ENCODE measurements at places on chromosomes 3 and 15.

DNA sequence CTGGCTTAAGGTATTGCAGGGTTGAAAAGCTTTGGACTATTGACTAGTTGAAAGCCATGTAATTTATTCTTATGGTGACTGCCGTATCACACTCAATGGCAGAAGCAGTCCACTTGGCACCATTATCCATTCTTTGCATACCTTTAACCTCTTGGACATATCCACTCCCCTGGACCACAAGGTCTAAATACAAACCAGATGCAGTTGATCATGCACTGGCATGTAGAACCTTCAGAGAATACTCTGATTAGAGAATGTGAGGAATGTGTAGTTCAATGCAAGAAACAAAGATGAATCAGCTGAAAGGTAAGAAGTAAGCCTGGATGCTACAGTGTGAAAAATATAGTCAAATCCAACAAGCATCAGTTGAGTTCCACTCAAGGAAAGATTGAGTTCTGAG, 93.1 kb downstream of the FRMD5 start:
- no peak for DNase-seq

- no peak for DNase-seq
Measured at GRCh38 chr15:74370471-74370870, 3.0 kb upstream of the CYP11A1 start.

DNA sequence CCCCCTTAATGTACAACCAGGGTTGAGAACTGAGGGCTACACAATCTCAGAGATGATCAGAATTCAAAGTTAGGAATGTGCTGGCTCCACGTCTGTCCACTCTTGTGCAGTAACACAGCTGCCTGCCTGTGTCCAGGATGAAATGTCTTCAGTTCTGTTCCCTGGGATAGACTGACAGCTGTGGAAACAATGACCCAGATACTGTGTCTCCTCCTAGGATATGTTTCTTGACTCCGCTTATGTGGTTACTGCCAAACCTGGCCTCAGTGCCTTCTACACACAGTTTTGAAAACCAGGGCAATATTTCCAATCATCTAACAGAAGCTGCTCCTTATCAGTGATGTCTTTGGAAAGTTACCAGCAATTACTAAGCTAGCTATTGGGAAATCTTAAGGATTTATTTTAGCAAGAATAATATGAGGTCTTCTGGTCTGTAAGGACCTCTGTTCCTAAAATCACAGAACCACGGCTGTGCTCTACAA, 67.6 kb downstream of the NOX5 start:
- no peak for DNase-seq

GRCh38 chr3:124758851-124759635, 28.8 kb downstream of the UMPS start:
- DNase-seq: no peak

- DNase-seq: no peak
Measured at GRCh38 chr3:63918321-63918720, 6.1 kb upstream of the SCAANT1 start.

DNA sequence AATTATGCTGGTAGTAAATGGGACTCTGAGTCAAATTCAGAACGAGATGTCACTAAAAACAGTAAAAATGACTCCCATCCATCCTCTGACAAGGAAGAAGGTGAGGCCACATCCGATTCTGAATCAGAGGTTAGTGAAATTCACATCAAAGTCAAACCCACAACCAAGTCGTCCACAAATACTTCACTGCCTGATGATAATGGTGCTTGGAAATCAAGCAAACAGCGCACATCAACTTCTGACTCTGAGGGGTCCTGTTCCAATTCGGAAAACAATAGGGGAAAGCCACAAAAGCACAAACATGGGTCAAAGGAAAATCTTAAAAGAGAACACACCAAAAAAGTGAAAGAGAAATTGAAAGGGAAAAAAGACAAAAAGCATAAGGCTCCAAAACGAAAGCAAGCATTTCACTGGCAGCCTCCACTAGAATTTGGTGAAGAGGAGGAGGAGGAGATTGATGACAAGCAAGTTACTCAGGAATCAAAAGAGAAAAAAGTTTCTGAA, 15.1 kb upstream of the ZBTB47 start:
- DNase-seq: no peak

DNA sequence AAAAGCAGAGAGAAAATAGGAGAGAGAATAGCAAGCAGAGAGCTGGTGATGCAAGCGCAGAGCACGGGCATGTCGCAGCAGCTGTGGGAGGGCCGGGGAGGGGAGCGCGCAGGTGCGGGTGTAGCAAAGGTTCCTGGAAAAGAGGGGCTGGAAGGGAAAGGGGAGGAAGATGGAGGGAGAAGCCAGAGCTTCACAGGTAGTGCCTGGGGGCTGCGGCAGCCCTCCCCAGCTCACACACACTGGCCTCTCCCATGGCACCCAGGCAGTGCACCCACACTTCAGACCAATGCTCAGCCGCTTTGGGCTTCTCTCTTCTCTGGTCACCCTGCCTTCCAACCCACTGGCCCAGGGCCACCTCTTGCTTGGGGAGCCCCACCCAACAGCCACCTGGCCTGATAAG, 72.1 kb downstream of the ADAMTS7 start:
- DNase-seq: no peak

DNA sequence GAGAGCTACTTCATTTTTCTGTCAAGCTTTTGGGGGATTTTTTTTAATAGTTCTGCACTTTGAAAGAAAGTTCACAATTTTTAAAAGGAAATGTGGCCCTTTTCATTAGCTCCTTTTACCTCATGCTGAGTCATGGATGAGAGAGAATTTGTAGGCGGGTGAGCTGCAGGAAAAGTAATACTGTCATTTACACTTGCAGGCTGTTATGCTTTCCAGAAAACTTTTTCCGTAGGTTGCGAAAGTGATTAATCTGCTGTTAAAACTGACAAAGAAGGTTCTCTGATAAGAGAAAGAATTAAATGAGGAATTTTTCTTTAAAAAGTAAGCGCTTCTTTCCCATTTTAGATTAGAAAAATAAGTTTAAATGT, 430.2 kb downstream of the LPP start:
- DNase-seq: no peak

- peak; percentile 64 for DNase-seq
Measured at GRCh38 chr3:40718681-40719080, 193.9 kb downstream of the ZNF621 start.

DNA sequence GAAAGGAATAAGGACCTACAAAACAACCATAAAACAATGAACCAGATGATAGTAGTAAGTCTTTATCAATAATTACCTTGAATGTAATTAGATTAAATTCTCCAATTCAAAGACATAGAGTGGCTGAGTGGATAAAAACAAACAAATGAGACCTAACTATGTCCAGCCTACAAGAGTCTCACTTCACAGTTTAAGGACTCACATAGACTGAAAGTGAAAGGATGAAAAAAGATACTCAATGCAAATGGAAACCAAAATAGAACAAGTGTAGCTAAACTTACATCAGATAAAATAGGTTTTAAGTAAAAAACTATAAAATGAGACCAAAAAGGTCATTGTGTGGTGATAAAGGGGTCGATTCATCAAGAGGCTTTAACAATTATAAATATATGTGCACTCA, 21.9 kb upstream of the NR1I2 start:
- DNase-seq: no peak

DNA sequence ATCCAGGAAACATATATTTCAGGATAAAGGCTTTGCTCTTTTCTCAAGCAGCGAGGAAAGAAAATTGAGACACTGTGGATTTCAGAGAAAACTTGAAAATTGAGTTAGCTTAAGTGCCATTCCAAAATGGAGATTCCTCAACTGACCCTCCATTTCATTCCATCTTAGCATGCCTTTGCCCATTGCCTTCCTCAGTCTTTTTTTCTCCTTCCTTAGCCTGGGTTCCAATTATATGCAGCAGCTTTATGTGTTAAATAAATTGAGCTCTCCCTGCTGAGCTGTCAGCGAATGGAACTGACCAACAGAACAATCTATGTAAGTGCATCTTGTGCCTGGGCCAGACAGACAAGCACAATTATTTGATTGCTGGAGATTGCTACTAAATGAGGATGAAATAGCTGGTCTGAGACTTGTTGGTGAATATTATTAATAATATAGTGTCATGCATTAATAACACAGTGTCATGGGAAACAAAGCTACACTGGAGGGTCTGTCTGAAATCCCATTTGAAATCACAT, 6.9 kb upstream of the DNAJC19 start:
- DNase-seq: no peak

- DNase-seq: no peak
Measured at GRCh38 chr3:153484842-153485241, 322.8 kb downstream of the RAP2B start.

- no peak for DNase-seq
Measured at GRCh38 chr15:79700951-79701480, 195.8 kb downstream of the MTHFS start.

DNA sequence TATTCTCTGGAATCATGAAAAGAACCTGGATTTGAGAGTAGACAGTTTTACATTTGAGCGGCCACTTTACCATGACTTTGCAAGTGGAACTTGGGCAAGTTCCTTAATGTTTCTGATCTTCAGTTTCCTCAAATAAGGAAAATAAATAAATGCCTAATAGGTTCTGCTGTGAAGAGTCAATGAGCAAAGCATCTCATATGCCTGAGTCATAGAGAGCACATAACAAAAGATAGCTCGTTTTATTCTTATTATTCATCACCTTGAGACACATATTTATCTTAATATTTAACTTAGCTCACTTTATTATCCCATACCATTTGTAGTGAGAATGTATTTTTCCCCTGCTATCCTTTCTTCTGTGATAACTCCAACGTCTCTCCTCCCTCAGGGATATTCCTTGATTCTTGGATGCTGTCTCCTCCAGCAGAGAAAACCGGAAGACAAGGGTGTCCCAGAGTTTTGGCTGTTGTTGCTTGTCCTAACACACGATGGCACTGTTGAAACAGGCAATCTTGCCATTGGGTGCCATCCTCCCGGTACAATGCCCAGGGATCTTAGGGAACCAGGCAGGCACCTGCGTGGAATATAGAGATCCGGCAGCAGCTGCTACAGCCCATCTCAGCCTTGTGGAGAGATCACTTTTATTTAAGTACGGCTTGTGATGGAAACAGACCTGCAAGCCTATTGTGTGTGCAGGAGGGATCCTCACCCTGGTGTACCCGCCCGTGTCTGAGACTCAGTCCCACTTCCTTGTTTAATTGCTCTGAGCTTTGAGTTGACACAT, 33.3 kb upstream of the VPS33B start:
- DNase-seq: peak; percentile 58

DNA sequence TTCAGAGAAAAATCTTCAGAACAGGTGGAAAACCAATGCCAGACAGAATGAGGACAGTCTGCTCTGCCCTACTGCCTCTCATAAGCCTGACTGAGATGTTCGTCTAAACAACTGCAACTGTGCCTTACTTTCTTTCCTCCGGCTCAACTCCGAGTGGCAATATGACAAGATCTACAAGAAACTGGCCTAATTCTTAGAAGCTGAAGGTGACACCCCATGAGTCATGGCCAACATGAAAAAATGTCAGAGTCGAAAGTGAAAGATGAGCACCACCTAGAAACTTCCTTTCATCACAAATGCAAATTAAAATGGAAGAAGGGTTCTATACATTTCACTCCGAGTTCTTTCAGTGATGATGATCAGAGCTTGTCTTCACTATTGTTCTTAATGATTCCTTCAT, 12.9 kb downstream of the PCYT1A start:
- DNase-seq: peak; percentile 83

- no peak for DNase-seq
Measured at GRCh38 chr3:59367150-59367549, 317.3 kb upstream of the CFAP20DC start.

Data from GM13977 (cell line).